ENCODE measurements at places on chromosomes 5 and 9. TPM values are rescaled to one million over a fixed set of nuclear protein-coding genes. Genes with fewer than 3 reads are reported as not detected.

BARHL1 gene
- total RNA-seq, result not detected

CCDC180 gene
- 2.1 TPM for total RNA-seq

ELAVL2 gene
- 0.15 TPM for total RNA-seq

KCNIP1 gene
- total RNA-seq, result 0.36 TPM

ZNF367 gene
- total RNA-seq, result 14.3 TPM

LECT2 gene
- total RNA-seq, result not detected

NACC2 gene
- total RNA-seq, result 22.7 TPM

FYB1 gene
- 4.0 TPM for total RNA-seq

IL3 gene
- not detected for total RNA-seq

POLE3 gene
- 81.6 TPM for total RNA-seq

PDLIM4 gene
- total RNA-seq, result 59.9 TPM

DEPDC1B gene
- 7.9 TPM for total RNA-seq

POU5F2 gene
- 1.0 TPM for total RNA-seq

CNTLN gene
- total RNA-seq, result 13.3 TPM

SLC6A18 gene
- not detected for total RNA-seq
